ENCODE measurements at places on chromosomes 11 and 22.

DNA sequence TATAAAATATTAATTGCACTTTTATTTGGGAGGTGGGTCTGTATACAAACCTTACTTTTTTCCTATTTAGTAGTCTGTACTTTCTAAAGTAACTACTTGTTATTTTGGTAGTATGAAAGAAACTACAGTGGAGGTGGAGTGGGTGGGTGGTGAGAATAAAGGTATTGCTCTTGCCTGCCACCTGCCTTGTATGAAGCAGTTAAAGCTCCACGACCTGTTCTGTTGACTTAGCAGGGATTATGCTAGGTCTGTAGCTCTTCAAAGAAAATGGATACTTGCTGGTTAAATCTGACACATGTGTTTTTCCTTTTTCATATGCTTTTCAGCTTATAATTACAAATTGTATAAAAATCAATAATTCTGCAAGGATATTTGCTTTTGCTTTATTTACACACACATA is 111.9 kb downstream of the EHF start:
- no peak for DNase-seq

DNA sequence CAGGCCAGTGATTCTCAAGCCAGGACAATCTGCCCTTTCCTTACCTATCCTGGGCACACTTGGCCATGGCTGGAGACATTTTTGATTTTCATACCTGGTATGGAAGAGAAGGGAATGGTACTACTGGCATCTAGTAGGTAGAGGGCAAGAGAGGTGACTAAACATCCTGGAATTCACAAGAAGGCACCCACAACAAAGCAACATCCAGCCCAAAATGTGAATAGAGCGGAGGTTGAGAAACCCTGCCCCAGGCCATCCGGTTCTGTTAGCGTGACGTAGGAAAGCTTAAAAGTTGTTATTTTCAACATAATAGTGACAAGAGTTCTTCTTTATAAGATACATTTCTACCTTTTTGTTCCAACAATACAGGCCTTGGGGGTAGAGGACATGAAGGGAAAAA is 114.9 kb upstream of the ALX4 start:
- DNase-seq, result no peak

GRCh38 chr11:46345131-46345597 is 2.1 kb upstream of the DGKZ start:
- peak; percentile 78 for DNase-seq

DNA sequence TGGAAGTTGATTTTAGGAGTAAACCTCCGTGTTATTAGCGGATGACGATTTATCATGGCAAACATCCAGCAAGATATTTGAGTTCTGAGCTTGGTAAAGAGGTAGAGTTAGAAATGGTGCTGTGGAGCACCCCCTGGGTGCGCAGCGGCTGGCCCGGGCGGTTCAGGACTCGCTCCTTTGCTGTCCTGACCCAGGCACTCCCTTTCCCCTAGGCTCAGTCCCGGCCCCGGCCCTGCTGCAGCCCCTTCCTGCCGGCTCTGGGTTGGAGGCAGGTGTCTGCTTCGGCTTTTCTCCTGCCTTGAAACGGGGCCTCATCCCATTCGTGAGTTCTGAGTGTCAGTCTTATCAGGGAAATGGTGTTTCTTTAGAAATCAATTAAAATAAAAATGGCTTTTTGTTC is 33.4 kb downstream of the AP2A2 start:
- DNase-seq, result no peak

DNA sequence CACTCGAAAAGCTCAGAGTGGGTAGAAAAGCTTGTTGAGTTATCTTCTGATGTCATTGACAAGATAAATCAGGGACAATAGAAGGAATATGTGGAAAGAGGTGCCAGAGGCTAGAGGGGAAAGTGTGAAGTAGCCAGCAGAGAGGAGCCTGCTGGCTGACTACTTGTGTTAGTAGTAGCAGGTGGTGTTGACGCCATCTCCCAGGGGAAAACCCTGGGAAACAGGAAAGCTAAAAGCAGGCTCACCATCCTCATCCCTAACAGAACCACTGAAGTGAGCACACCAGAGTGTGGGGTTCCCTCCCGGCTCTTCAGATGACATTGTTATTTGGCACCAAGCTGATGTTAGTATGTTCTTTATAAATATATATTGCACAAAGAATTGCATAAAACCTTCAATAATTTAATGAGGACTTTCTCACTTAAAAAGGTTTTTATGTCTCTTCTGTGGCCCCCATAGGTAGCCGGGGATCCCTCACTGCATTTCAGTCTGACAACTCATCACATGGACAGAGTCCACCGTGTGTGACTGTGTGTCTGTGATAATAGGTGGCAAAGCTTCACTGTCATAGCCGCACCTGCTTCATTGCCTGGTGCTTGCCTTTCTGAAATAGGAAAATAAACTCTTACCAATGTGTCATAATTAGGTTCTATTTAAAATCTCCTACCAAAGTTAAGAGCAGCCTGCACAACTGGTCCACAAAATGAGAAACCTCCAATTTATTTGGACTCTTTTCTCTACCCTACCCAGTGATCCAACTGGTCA is 63.2 kb upstream of the TOP3B start:
- DNase-seq, result no peak

- no peak for DNase-seq
Measured at GRCh38 chr22:31935961-31936635, 8.2 kb upstream of the YWHAH start.

DNA sequence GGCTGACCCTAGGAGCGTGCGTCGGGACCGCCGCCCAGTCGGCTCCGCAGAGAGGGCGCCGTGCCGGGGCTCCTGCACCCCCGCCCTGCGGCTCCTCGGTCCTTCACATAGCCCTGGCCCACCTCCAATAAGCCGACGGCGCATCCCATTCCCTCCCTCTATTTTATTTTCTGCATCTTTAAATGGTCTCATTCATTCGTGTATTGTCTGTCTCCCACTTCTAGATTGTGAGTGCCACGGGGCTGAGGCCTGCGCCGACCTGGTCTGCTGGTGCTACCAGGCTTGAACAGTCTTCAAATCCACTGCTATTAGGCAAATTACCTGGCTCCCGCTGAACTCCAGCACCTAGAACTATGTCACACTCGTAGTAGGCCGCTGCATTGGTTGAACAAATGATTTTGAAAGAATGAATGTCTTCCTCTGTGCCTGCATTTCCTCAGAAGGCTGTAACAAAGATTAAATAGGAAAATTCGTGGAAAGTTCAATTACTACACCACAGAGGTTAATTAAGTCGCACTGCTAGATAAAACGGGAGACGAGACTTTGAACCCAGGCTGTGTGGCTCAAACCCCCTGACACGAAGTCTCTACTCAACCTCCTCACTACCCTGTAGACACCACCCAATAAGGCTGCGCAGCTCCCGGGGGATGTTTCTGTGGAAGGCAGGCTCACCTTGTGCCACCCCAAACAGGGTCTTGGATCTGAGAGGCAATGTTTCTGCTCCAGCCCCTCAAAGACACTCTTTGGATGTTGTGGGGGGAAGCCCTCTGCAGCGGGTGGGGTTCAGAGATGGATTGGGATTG is 1.2 kb upstream of the PPP1R14B start:
- no peak for DNase-seq

GRCh38 chr22:36236388-36237319 is 2.7 kb downstream of the APOL2 start:
- no peak for DNase-seq

- DNase-seq, result no peak
Measured at GRCh38 chr11:64834723-64835615, 9.5 kb downstream of the CDC42BPG start.

DNA sequence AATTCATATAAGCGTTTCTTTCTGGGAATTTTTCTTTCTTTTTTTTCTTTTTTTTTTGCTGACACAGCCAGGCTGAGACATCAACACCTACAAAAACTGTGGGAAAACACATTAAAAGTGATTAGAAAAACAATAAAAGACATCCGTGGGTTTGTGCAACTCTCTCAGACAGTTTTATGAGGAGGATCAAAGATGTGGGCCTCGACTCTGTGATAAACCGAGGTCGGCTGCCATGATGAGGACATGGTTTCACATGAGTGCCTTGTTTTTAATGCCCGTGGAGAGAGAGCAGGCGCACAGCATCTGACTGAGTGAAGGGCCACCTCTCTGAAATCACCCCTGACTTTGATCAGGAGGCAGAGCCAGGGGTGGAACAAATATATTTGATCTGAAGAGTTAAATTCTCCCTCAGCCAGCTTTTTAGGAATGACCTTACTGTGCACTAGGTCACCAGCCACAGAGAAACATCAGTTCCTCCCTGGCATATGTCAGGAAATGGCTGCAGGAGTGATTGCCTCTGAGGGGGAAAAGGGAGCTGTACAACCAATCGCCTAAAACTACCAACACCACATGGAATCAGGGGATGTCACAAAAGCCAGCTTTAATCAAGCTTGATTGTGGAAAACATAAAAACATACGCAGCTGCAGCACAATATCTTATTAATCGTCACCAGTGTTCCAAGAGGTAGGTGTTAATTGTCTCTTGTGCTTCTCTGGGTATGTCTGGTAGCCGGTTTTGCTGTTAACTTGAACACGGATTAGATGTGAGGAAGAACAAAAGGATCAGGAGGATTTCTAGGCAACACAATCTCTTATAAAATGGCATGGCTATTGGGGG is 164.7 kb downstream of the MAML2 start:
- DNase-seq, result no peak

- DNase-seq, result peak; percentile 41
Measured at GRCh38 chr11:27700351-27701301, at the start of gene BDNF. BDNF (minus strand) TSS chr11:27700455; CDS start chr11:27658564, 41,891 bp downstream.

DNA sequence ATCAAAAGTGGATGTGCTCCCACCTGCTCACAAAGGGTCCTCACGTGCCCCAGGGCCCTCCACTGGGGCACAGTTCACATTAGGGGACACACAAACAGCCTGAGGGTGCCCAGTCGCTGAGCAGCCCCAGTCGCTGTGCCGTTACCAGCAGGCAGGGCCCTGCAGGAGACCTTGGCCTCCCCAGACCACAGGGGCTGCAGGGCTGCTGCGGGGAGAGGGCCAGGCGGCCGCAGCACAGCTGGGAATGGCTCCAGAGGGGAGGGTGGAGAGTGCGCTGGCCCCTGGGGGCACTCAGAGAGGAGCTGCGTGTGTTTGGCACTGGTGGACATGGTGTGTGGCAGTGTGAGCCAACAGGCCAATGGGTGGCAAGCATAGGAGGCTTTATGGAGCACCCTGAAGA is 20.3 kb upstream of the PACSIN2 start:
- DNase-seq, result no peak

DNA sequence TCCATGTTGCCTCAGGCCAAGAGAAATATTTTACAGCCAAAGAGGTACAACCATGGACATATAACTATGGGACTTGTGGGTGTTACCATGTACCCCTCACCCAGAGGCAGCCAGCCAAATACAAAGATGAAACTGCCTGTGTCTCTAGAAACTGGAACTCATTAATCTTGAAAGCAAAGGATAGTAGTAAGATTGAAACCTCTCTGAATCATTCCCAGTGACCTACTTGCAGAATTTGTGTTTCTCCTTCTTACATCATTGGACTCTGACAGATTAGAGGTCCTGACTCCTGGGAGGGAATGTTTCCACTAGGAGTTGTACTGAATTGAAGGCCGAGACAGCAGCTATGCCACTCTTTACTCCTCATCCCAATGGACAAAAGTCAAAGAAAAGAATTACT is 257.4 kb upstream of the UBASH3B start:
- no peak for DNase-seq

GRCh38 chr11:124656774-124657630 is 16.5 kb downstream of the SIAE start:
- no peak for DNase-seq

DNA sequence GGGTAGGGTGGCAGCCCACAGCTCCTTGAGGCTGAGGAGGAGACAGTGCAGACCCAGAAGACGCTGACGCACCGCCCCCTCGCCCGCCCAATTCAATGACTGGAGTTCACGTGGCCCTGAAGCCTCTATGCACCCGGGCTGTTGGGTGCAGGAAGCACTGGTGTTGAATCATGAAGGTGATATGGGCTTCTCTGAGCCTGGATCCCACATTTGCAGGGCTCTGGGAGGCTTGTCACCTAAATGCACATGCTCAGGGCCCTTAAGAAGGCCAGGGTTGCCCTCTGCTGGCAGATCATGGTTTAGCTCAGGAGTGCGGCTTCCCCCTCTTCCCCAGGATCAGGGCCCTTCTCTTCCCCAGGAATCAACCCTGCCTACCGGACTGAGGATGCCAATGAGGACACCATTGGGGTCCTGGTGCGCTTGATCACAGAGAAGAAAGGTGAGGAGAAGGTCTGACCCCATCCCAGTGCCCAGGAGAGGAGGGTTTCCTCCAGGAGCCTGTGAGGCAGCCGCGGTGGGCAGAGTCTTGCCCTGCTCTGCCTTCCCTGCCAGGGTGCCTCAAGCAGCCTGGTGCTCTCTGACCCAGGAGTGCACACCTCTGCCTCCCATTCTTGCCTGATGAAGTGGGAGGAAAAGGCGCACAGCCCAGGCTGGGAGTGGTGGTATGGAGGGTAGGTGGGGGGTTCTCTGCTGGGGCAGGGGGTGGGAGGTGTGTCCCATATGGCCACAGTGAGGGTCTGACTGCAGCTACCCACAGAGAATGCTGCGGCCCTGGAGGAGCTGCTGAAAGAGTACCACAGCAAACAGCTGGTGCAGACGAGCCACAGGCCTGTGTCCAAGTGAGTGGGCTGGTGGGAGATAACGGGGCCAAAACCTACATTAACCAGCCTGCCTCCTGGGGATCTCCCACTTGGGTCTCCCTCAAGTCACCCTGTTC is 17.5 kb downstream of the RELT start:
- DNase-seq, result peak; percentile 88

- DNase-seq, result no peak
Measured at GRCh38 chr22:29050457-29050856, 11.2 kb downstream of the C22orf31 start.

- no peak for DNase-seq
Measured at GRCh38 chr11:38005597-38005996, 1407.6 kb upstream of the RAG2 start.

GRCh38 chr22:48276994-48277867 is 1514.8 kb downstream of the TBC1D22A start:
- no peak for DNase-seq

DNA sequence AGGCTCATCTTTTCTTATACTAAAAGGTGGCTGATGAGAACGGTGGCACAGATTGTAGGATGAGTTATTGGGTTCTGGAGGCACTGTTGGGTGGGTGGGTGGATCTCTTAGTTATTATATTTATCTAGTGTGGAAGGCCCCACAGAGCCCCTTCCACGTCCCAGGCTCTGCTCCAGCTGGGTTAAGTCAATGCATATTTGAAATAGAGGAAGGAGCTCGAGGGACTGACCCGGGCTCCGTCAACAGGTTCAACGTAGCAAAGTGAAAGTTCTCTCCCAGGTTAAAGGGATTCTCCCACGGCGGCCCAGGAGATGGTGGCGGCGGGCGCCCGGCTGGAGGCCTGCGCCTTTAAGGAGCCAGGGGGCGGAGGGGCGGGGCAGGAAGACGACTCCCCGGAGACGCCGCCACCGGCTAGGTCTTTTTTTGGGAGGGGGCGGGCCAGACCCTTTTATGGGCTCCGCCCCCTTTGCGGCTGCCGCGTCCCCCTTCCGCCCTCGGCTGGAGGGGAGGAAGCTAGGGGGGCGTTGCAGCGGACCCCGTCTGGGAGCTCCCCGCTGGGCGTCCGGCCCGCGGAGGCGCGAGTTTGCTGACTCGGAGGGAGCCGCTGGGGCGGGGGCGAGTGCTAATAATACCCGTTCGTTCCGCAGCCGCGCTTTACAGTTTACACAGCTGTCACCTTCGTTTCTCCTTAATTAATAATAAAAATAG is 1.5 kb upstream of the INPPL1 start:
- peak; percentile 93 for DNase-seq

- DNase-seq, result no peak
Measured at GRCh38 chr22:49150801-49151221, 676.9 kb downstream of the BRD1 start.
